ENCODE measurements at places on chromosomes 4 and X.

DNA sequence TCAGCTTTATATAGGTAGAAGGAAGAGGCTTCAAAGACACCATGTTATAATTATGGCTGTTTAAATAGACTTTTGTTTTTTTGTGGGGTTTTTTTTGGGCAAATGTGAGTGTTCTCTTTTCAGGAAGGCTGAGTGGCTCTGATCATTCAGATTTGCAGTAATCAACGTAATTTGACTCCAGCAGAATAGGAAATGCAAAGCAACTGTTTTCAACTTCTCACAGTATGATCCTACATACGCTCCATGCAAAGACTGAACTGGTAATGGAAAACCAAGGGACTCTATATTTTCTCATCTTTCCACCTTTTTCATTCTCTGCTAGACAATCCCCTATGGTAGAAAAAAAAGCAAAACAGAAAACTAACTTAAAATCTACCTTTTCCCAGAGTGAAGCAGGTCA lies 10.8 kb downstream of the ADH1B start:
- no peaks in the 10 kb centered on the region for H3K36me3 ChIP-seq
- H3K4me1 ChIP-seq: no peaks in the 10 kb centered on the region
- H3K4me3 ChIP-seq: no peak overlapping the region
- no peak overlapping the region for H3K27ac ChIP-seq
- no peaks in the 10 kb centered on the region for H3K27me3 ChIP-seq
- DNase-seq: no peak

- H3K27ac ChIP-seq: peak overlapping the region; percentile 4
- H3K27me3 ChIP-seq: no peaks in the 10 kb centered on the region
- no peak for DNase-seq
- H3K4me3 ChIP-seq: no peak overlapping the region
Observed at GRCh38 chr4:185598846-185599552, 63.7 kb upstream of the PDLIM3 start.

DNA sequence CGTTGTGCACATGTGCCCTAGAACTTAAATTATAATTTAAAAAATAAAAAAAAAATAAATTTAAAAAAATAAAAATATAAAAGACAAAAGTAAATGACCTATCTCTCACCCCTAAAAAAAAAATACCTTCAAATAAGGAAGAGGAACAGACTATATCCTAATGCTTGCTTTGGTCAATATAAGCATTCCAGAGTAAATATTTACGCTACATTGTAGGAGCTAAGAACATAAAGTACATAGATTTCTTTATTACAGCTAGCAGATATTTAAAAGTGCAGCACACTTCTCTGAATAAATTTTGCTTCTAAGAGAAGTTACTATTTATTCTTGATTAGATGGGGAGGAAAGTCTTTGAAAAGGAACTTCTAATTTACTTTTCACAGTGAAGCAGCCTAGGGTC lies 24.5 kb upstream of the UGT2B11 start:
- no peak overlapping the region for H3K27ac ChIP-seq
- no peaks in the 10 kb centered on the region for H3K36me3 ChIP-seq
- H3K27me3 ChIP-seq: no peaks in the 10 kb centered on the region
- H3K4me3 ChIP-seq: no peak overlapping the region
- no peaks in the 10 kb centered on the region for H3K4me1 ChIP-seq
- no peak for DNase-seq

DNA sequence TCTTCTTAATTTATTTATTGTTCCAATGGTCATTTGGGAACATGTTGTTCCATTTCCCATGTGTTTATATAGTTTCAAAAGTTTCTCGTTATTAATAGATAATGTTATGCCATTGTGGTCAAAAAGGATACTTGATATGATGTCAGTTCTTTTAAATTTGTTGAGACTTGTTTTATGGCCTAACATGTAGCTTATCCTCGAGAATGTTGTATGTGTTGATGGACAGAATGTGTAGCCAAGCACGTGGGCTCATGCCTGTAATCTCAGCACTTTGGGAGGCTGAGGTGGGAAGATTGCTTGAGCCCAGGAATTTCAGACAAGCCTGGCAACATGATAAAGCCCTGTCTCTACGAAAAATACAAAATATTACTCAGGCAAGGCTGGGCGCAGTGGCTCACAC lies 168.5 kb upstream of the USP38 start:
- H3K27ac ChIP-seq: no peak overlapping the region
- no peaks in the 10 kb centered on the region for H3K4me1 ChIP-seq
- no peaks in the 10 kb centered on the region for H3K27me3 ChIP-seq

GRCh38 chr4:16995451-16995850 lies 97.0 kb upstream of the LDB2 start:
- peaks cover 2% of the 10 kb centered on the region for H3K27me3 ChIP-seq
- no peaks in the 10 kb centered on the region for H3K4me1 ChIP-seq
- no peak for DNase-seq
- H3K27ac ChIP-seq: no peak overlapping the region
- no peak overlapping the region for H3K4me3 ChIP-seq

All from glutamatergic neuron (in vitro differentiated cells).